ENCODE measurements at places on chromosomes 6 and 20. TPM values are rescaled to one million over a fixed set of nuclear protein-coding genes. Genes with fewer than 3 reads are reported as not detected.

AHCY gene
- polyA plus RNA-seq, result 208 TPM

UTRN gene
- polyA plus RNA-seq, result 69.3 TPM

MYH7B gene
- polyA plus RNA-seq, result 165 TPM

DCDC2 gene
- 0.05 TPM for polyA plus RNA-seq

LPIN3 gene
- 2.1 TPM for polyA plus RNA-seq

RAMACL gene
- polyA plus RNA-seq, result 2.7 TPM

COL11A2 gene
- 58.8 TPM for polyA plus RNA-seq

PTPRT gene
- polyA plus RNA-seq, result 0.24 TPM

DHX35 gene
- polyA plus RNA-seq, result 10.1 TPM

PREX1 gene
- polyA plus RNA-seq, result 20.1 TPM

HUS1B gene
- polyA plus RNA-seq, result not detected

GABRR1 gene
- 1.1 TPM for polyA plus RNA-seq

ULBP2 gene
- polyA plus RNA-seq, result 0.20 TPM

GNAS-AS1 gene
- 1.3 TPM for polyA plus RNA-seq

SOX12 gene
- 20.3 TPM for polyA plus RNA-seq

SLC22A1 gene
- 0.80 TPM for polyA plus RNA-seq

KCNK15 gene
- not detected for polyA plus RNA-seq

BCAS1 gene
- 4.3 TPM for polyA plus RNA-seq

ZFP57 gene
- polyA plus RNA-seq, result not detected

PNPLA1 gene
- polyA plus RNA-seq, result not detected

All from muscle of arm (tissue), 14 donors.